Kidney capillary endothelial cell (primary cell): ENCODE measurements at places on chromosomes 7 and 10.
A peak's percentile ranks its signal among the peaks of the same experiment; 100 is the strongest.

GRCh38 chr10:71487726-71488125 lies 91.0 kb downstream of the CDH23 start:
- DNase-seq = no peak

- peak; percentile 49 for DNase-seq
These were observed 63.4 kb upstream of the GSDME start for GRCh38 chr7:24820730-24821044.

- DNase-seq = peak; percentile 75
These were observed 12.5 kb downstream of the ITPRIP start for GRCh38 chr10:104325436-104326435.

- no peak for DNase-seq
These were observed 557.0 kb upstream of the IGFBP3 start for GRCh38 chr7:46478046-46478445.

- DNase-seq = no peak
These were observed 24.6 kb upstream of the BET1 start for GRCh38 chr7:94028768-94029167.

DNA sequence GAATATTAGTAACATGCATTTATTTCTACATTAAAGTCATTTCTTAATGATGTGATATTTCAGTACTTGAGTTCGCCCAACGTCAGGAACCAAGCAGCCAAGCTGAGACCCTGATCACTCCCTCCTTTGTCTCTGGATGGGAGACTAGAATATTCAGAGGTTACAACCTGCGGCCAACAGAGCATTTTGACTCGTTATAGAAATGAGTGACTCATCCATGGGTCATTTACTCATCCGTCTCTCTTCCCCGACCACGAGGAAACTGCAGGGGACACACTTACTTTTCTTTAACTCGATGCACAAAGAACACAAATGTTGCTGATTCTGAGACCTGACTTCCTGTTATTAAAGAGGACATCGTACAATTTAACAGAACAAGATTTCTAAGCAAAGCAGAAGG lies 343.3 kb downstream of the FRMD4A start:
- peak; percentile 90 for DNase-seq

GRCh38 chr7:157893535-157894044 lies 556.8 kb downstream of the DNAJB6 start:
- DNase-seq = no peak

DNA sequence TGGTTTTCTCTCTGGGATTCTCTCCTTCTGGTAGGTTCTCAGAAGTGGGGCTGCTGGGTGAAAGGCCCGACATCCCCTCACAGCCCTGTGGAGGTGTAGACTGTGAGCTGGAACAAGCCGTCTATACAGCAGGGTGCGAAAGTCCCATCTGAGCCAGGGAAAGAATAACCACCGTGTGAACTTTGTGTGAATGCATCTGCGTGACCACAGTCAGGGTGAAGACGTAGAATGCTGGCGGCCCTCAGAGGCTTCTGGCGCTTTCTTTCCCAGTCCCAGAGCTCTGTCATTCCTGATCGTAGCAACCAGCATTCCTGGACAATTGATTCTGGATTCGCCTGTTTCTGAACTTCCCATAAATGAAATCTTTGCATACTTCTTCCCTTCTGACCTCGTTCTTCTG lies 30.0 kb downstream of the ELFN1 start:
- DNase-seq = no peak

DNA sequence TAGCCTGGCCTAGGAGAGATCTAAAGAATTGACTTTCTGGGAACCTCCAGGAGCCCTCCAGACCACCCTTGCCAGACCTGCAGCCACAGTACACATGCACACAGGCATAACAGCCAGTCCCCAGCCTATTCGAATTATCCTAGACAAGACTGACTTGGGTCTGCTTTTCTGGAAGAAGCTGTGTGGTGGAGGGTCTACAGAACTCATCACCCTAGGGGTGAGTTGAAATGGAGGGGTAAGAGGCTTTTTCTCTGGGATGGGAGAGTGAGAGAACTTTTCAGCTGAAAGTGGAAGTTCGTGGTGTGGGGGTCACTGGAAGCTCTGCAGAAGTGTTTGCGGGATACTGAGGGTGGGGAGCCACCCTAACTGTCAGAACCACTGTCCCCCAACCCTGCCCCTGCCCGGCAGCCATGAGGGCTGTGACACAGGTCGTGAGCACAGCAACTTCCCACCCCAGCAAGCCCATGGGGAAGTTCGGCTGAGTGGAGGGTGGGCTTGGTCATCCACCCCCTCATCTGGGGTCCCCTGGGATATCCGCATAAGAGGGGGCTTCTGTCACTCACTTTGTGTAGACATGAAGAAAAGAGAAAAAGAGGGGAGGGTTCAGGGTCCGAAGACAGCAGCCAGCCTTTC lies 7.8 kb downstream of the TLX1 start:
- no peak for DNase-seq
